ENCODE measurements at places on chromosomes 2 and 18. TPM values are rescaled to one million over a fixed set of nuclear protein-coding genes. Genes with fewer than 3 reads are reported as not detected.

DNA sequence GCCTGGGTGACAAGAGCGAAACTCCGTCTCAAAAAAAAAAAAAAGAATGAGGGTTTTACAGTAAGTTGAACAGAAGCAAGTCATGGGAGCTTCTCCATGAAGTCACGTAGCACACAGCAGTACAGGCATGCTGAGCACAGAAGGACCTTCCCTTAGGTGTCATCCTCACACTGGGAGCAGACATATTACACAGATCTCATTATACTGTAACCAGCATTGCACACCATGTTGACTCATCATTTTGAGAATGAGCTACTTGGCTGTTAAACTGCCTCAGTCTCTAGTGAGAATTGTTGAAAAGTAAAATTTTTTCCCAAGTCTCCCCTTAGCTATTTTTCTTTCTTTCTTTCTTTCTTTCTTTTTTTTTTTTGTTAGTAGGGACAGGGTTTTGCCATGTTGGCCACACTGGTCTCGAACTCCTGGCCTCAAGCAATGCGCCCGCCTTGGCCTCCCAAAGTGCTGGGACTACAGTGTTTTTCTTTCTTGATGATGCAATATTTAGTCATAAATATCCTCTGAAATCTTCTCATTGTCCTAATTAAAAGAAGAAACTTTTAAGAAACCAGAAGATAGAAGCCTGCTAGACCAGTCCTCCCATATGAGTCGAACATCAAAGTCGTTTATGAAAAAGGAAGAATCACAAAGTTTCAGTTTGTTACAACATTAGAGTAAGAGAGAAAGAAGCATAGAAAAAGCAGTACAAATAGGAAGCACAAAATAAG is 37.9 kb upstream of the PPP1CB start:
- H3K27ac ChIP-seq, result no peak overlapping the region
- no peaks in the 10 kb centered on the region for H3K36me3 ChIP-seq
- H3K4me1 ChIP-seq, result peaks cover 6% of the 10 kb centered on the region
- DNase-seq, result no peak
- H3K4me3 ChIP-seq, result no peak overlapping the region
- no peaks in the 10 kb centered on the region for H3K27me3 ChIP-seq

- no peak overlapping the region for H3K27ac ChIP-seq
- H3K36me3 ChIP-seq, result peaks cover 7% of the 10 kb centered on the region
- no peak for DNase-seq
- H3K4me1 ChIP-seq, result peaks cover 6% of the 10 kb centered on the region
- H3K27me3 ChIP-seq, result peaks cover 18% of the 10 kb centered on the region
Measured at GRCh38 chr2:12688091-12688490, 28.6 kb upstream of the TRIB2 start.

GRCh38 chr18:68667121-68667520 is 47.8 kb downstream of the TMX3 start:
- no peak overlapping the region for H3K27ac ChIP-seq
- DNase-seq, result no peak
- no peaks in the 10 kb centered on the region for H3K36me3 ChIP-seq

DNA sequence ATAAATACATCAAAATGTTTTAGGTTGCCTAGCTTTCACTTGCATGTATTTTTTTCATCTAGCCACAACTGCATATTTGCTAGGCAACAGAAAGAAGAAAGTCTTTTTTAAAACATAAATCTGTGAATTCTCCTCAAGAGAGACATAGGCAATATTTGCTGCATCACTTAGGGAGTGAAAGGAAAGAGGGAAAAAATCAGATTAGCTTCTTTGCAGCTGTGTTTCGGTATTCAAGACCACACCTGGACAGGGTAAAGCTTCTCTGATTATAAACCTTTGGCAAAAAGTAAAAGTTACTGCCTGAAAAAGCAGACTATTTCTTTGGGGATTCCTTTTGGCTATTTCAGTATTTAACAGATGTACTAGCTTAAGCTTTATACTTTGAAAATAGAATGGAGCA is 280.9 kb upstream of the ZSWIM2 start:
- no peaks in the 10 kb centered on the region for H3K27me3 ChIP-seq
- no peak for DNase-seq
- no peaks in the 10 kb centered on the region for H3K36me3 ChIP-seq
- no peaks in the 10 kb centered on the region for H3K4me1 ChIP-seq
- H3K27ac ChIP-seq, result no peak overlapping the region

The TCF7L1 gene
- not detected for total RNA-seq

The PID1 gene
- total RNA-seq, result not detected
